Cardiac fibroblast (primary cell): ENCODE measurements at places on chromosomes 1 and 21.
A peak's percentile ranks its signal among the peaks of the same experiment; 100 is the strongest.

DNA sequence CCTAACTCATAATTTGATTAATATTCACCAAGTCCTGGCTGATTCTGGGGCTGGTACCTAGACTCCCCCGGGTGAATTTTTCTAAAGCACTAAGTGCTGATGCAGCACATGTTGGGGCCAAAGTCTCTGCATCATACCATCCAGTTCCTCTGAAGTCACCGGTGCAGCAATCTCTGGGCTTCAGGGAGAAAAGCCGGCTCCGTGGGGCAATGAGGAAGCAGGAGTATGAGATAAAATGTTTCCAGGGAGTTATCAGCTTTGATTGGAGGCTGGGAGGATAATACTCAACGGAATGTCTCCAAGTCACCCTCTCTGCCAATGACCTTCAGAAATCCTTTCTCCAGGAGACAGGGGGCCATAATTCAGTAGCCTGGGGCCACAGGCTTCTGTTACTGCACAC is 1.2 kb downstream of the FCAMR start:
- no peak for DNase-seq

DNA sequence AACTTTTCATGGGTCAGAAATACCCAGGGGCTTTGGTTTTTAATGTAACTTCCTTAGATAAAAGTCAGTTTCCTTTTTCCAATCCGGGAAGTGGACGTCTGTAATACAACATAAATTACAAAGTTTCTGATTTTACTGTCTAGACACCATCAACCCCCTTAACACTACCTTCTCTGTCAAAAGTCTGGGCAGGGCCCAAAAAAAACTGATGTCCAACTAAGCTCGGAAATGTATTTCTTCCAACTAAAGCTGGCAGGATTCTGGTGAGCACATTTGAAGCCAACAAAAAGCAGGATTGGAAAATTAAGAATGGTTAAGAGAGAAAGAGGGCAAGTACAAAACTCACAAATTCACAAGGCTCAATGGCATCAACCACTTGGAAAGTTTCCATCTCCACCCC is 24.3 kb downstream of the DDAH1 start:
- peak; percentile 35 for DNase-seq

GRCh38 chr21:34034369-34035014 is 38.9 kb upstream of the MRPS6 start:
- no peak for DNase-seq

- DNase-seq: peak; percentile 70
Measured at GRCh38 chr1:206725109-206725963, 40.6 kb downstream of the MAPKAPK2 start.

- no peak for DNase-seq
Measured at GRCh38 chr1:44908427-44908826, 65.4 kb upstream of the PTCH2 start.

DNA sequence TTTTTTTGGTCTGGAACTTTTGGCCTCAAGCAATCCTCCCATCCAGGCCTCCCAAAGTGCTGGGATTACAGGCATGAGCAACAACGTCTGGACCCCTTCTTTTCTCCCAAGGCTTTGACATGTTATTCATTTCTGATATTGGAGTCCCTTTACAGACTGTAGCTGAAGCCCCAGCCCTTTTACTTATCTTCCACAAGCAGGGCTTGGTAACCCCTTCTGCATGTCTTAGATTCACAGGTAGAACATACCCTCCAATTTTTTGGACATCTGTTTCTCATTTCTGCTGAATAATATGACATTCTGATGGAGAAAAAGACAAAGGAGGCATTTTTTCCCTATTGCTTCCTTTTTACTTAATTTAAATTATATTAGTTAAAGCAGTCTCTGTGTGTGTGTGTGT is 39.2 kb upstream of the RGS21 start:
- DNase-seq: no peak

DNA sequence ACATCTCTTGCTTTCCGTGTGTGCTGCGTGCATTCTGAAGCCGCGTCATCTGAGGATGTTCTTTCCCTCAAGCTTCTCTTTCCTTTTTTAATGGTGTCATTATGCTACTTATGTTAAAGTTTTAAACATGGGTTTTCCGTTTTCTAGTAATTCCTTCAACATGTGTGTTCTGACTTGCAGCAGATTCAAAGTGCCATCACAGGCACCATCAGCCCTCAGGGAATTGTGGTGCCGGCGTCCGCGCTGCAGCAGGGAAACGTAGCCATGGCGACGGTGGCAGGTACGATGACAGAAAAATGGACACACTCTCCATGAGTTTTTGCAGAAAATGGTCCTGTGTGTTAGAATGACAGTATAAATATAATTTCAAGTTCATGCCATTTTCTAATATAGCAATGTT is 42.4 kb downstream of the PKNOX1 start:
- no peak for DNase-seq
